RCC 7860 (cell line): ENCODE measurements at places on chromosomes 11 and 22.

- DNase-seq = no peak
These were observed 371.5 kb downstream of the NXPE2 start for GRCh38 chr11:115049796-115050195.

DNA sequence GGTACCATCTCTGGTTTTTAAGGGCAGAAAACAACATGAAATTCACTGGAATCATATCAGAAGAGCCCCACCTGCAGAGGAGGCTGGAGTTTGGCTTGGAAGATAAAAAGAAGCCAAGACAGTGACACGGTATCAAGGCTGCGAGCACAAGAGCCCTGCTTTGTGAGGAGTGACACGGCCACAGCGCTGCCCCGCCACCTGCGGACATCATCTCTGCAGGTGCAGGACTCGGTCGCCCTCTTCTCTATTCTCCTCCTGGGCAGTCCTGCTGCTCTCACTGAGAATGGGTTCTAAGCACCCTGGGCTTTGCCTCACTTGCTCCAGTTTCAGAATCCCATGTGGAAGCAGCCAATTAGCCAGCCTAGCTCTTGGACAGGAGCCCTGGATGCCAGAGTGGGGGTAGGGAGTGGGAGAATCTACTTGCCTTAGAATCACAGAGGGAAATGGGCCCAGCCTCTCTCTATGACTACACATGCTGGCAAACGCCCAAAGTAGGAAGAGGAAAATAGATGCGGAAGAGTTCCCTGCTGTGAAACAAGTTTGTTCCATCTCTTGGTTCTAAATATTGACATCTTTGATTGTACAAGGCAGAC lies 17.1 kb downstream of the APOL4 start:
- no peak for DNase-seq

DNA sequence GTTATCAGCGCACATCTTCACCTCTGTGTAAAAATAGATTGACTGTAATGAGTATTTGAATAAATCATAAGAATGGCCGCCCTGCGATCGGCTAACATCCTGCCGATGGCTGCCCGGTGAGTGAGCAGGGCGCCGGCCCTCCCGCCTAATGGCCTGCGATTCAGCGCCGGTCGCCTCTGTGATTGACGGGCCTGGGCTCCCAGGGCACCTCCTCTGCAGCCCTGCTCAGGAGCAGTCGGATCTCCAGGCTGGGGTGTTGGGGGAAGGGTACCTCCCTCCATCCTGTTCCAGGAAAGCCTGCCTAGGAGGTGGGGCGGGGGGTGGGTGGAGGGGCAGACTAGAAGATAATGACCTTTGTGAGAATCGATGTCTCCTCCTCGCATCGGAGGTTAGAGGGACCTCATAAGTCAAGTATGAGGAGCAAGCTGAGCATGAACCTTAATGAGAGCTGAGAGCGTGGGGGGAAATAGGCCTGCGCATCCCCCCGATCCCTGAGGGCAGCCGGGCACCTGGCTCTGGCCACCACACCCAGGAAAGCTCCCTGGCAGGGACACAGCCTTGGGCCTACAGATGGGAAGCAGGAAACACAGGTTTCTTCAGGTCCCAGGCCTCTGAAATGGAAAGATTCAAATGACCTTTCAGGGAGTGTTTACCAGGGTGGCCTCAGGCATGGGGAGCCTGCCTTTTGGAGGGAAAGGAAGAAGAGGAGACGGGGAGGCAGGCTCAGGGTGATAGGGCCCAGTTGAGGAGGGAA lies 71.7 kb downstream of the PKNOX2 start:
- no peak for DNase-seq

GRCh38 chr11:64243236-64243854 lies 2.5 kb downstream of the FKBP2 start:
- no peak for DNase-seq

DNA sequence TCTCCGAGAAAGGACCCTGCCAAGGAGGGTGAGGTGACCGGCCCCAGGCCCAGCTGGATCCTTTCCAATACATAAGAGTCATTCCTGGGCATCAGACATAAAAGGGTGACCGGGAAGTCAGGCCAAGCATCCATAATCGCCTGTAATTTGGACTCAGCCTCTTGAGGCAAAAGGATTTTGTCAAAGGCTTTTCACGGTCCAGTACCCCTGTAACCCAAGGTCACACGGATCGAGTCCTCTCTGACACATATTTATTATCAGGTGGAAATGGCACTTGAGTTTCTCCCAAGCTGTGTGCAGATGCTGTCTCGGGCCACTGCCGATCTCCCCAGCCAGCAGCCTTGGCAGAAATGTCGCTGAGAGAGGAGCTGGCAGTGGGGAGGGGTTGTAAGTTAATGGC lies 556.5 kb downstream of the MN1 start:
- DNase-seq = peak; percentile 68

- DNase-seq = no peak
These were observed 14.2 kb downstream of the DPP3 start for GRCh38 chr11:66494458-66494857.

DNA sequence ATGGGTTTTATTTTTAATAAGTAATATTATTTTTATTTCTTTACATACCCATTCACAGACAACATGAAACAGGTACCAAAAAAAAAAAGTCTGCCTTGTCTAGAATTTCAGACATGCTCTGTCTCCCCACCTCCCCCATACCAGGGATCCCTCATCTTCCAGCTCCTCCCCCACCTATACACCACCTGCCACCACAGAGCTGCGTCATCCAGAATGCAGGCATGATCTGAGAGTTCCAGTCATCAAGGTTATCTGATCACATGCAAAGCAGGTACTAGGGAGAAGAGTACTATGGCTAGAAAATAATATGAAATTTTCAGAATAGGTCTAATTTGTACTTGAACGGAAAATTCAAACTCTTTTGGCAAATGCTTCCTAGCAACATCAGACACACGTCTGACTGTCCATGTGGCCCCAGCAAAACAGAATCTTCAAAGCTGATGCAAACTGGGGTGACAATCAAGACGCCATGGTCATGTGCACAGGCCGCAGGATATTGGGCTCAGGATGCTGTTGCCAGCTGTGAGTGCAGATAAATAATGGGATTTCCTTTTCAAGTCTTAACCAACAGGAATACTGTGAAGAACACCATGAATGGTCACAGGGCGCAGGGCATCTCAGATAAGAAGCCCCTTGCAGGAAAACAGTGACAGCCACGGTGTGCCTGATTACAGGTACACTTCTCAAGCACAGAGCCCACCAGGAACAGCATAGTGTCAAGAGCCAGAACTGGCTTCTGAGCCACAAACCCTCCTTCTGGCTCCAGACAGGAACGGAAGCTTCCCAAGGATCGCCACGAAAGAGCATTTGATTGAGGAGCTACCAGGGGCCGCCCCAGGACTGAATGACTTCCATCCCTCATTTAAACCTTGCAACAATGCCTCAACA lies 169.5 kb downstream of the EFCAB6 start:
- DNase-seq = no peak

DNA sequence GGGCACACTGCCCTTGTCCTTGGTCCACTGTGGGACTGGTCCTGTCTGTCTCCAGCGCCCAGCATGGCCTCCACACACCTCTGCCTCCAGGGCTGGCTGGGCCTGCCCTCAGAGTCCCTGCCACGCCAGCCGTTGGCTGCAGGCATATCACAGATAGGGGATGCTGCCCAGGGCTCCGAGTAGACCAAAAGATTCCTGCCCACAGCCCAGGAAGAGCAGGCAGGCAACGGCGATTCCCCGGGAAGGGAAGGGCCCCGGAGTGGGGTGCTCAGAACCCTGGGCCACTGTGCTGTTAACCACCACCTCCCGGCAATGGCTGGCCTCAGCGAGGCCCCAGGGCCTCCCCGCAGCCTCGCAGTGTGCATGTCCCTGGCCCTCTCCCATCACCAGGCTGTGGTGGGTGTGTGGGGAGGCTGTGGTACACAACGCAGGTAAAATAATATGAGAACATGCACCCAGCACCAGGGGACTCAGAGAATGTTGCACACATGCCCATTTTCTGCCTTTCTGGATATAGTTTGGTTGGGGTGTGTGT lies 2.2 kb downstream of the IFITM5 start:
- DNase-seq = no peak

GRCh38 chr11:10488934-10489691 lies 34.0 kb downstream of the AMPD3 start:
- DNase-seq = no peak

DNA sequence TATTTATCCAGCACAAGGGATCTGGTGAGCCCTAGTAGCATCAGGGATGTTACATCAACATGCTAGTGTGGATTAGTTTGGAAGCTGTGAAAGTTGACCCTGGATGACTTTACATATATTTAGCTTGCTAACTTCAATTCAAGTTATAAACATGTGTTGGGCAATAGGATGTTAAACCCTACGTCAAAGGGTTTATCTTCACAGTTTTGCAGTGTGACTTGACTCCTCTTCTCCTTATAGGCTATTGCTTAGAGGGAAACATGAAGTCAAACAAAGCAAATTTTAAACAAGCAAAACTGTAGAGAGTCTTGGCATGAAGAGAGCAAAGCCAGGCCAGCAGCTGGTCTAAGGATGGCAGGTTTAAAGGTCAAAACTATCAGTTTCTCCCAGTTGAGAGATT lies 11.3 kb upstream of the CTSC start:
- no peak for DNase-seq

- no peak for DNase-seq
These were observed 110.9 kb downstream of the KCNC1 start for GRCh38 chr11:17845431-17845881.

DNA sequence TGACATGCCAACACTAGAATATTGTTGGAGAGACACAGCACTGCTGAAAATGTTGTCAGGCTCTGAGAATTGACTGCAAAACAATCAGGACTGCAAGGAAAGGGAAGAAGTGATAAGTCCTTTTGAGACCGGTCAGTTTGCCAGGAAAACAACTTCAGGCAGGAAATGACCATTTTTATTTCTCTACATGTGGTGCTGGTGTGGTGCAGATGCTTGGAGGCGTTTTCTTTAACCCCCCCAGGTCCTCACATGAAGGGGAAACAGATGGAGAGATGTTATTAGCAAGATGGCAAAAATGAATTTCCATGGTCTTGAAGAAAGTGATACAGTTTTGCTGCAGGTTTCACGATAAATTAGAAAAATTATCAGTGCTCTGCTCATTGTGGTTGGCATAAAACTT lies 5.7 kb downstream of the AP2A2 start:
- no peak for DNase-seq

DNA sequence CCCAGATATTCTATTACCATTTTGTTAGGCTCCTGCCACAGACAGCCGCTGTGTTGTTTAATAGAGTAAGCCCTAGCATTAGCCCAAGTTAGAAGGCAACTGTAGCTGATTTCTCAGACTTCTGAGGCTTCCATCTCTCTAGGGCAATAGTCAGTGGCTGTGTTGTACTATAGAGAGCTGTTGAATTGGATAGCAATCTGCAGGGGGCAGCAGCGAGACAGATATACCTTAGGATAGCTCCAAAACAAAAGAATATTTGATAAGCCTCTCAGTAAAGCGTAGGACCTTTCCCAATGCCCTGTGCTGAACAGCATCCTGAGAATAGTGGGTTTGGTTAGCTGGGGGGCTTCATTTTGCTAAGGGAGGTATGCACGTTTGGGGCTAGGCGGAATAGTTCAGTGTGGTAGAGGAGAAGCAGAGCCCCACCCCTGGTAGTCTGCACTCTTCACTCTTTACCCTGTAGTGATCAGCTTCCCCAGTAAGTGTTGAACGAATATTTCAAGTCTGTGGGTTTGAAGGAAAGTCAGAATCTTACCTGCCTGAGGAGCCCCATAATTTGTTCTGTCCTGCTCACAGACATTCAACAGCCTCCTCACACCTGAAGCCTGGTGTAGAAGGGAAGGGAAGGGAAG lies 515.1 kb downstream of the INSC start:
- DNase-seq = no peak
